ENCODE measurements at places on chromosomes 5 and 9. TPM values are rescaled to one million over a fixed set of nuclear protein-coding genes. Genes with fewer than 3 reads are reported as not detected.

GRCh38 chr5:158877124-158877581 lies 222.6 kb downstream of the EBF1 start:
- no peak for DNase-seq
- peak overlapping the region; percentile 71 for H3K27ac ChIP-seq
- peaks cover 65% of the 10 kb centered on the region for H3K4me1 ChIP-seq
- no peaks in the 10 kb centered on the region for H3K27me3 ChIP-seq
- no peaks in the 10 kb centered on the region for H3K36me3 ChIP-seq

DNA sequence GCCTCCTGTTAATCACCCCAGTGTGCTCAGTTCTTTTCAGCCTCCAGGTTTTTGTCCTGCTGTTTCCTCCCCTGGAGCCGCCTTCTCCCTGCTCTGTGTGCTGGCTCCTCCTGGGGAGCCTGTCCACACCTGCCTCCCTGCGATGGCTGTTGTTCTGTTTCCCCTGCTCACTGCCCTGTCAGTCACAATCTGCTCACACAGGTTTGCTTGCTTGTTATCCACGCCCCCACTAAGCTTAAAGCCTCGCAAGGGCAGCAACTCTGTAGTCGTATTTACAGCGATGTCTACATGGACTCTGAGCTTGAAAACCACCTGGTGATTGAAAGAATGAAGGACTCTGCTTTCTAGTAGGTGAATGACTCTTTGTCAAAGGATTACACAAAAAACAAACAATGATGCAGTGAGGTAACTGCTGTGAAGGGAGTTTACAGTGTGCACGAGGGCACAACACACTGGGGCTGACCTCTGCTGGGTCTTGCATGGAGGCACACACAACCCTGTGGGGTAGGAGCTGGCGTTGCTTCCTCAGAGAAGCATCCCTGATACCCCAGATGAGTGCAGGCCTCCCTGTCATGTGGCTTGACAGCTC lies 39.6 kb upstream of the TEX48 start:
- no peak for DNase-seq
- H3K27me3 ChIP-seq = peaks cover 4% of the 10 kb centered on the region
- no peaks in the 10 kb centered on the region for H3K36me3 ChIP-seq
- no peak overlapping the region for H3K27ac ChIP-seq

DNA sequence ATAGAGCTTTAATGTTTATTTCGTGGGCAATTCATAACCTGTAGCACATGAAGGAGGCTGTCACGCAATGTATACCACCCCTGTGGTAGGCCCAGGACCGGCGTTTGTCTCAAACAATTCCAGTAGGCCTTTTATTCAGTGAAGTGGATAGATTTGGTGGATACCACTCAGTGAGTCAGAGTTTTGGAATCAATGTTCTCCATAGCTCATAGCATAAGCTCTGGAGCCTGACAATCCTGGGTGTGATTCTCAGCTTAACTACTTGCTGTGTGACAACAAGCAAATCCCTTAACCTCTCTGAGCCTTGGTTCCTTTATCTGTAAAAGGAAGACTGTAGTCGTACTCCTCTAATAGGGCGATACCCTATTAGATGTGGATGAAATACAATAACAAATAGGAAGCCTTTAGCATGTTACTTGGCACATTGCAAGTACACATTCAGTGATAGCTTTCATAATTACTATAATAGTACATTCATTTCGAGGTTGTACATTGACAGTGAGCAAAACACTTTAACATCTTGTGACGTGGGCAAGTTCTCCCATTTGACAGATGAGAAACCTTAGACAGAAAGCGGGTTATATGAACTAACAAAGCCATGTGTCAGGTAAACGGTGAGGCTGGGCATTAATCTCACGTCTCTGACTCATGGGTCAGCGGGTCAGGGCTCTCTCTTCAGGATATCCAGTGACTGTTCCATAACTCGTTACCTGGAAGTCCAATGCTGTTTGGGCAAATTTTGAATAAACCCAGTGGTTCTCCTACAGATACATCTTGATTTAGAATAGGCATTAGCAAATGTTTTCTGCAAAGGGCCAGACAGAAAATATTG lies 130.8 kb downstream of the C9orf152 start:
- no peak for DNase-seq
- peaks cover 8% of the 10 kb centered on the region for H3K36me3 ChIP-seq
- no peaks in the 10 kb centered on the region for H3K27me3 ChIP-seq
- no peak overlapping the region for H3K27ac ChIP-seq

- H3K4me1 ChIP-seq = peaks cover 12% of the 10 kb centered on the region
- H3K27me3 ChIP-seq = no peaks in the 10 kb centered on the region
- no peak overlapping the region for H3K4me3 ChIP-seq
- no peaks in the 10 kb centered on the region for H3K36me3 ChIP-seq
- DNase-seq = no peak
- no peak overlapping the region for H3K27ac ChIP-seq
Observed at GRCh38 chr9:93107825-93108161, 11.8 kb downstream of the CARD19 start.

DNA sequence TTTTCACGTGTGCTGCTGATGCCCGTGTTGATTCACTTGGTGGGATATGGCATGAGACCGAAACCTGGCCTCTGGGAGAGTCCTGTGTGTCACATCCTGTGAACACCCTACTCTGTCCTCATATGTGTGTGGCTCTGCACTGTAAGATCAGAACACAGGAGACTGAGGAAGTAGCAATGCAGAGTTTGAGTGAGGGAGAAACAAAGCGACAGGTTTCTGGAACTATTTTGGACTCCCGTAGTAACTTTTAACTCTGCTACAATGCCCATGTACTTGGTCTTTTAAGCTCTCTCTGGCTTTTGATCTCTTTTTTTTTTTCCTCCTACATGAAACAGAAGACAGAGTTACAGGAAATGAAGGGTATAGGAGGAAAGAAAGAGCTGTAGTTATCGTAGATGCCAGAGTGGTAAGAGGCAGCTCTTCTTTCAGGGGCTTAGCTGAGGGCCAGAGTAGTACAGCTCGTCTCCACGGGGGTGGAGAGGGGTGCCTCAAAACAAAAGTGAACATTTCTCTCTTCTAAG lies 26.6 kb downstream of the GRAMD2B start:
- peaks cover 36% of the 10 kb centered on the region for H3K4me1 ChIP-seq
- no peaks in the 10 kb centered on the region for H3K27me3 ChIP-seq
- peak overlapping the region; percentile 94 for H3K27ac ChIP-seq

GRCh38 chr9:127159949-127160610 lies 37.6 kb upstream of the ANGPTL2 start:
- no peaks in the 10 kb centered on the region for H3K36me3 ChIP-seq
- no peak overlapping the region for H3K27ac ChIP-seq
- no peaks in the 10 kb centered on the region for H3K27me3 ChIP-seq
- no peak for DNase-seq

ZNF618 gene
- total RNA-seq = 0.08 TPM

DNA sequence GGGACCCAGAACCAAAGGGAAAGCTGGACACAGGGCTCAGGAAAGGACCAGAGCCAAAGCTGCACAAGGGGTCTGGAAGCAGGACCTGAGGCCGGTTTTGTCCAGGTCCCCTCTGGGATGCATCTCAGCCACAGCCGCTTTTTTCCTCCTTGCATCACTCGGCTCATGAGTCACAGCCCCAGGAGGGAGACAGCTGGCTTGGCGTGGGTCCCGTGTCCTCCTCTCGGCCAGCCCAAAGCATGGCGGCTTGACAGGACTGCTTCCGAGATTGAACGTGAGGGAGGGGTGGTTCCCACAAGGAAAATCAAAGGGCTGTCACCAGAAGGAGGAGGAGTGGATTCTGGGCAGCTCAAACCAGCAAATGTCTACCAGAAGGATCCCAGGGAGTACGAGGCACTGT lies 56.7 kb upstream of the CPLX2 start:
- no peaks in the 10 kb centered on the region for H3K27me3 ChIP-seq
- no peak overlapping the region for H3K27ac ChIP-seq
- DNase-seq = no peak
- H3K36me3 ChIP-seq = no peaks in the 10 kb centered on the region
- no peaks in the 10 kb centered on the region for H3K4me1 ChIP-seq
- H3K4me3 ChIP-seq = no peak overlapping the region

DNA sequence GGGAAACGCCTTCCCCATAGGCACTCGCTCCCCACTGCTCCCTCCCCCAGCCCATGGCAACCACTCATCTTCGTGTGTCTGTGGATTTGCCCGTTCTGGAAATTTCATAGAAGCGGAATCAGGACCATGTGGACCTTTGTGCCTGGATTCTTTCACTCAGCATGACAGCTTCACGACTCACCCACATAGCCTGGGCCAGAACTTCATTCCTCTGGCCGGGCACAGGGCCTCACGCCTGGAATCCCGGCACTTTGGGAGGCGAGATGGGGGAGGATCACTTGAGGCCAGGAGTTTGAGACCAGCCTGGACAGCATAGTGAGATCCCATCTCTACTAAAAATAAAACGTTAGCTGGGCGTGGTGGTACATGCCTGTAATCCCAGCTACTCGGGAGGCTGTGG lies 12.1 kb upstream of the DIPK1B start:
- H3K36me3 ChIP-seq = no peaks in the 10 kb centered on the region
- H3K27ac ChIP-seq = no peak overlapping the region
- no peaks in the 10 kb centered on the region for H3K27me3 ChIP-seq

DNA sequence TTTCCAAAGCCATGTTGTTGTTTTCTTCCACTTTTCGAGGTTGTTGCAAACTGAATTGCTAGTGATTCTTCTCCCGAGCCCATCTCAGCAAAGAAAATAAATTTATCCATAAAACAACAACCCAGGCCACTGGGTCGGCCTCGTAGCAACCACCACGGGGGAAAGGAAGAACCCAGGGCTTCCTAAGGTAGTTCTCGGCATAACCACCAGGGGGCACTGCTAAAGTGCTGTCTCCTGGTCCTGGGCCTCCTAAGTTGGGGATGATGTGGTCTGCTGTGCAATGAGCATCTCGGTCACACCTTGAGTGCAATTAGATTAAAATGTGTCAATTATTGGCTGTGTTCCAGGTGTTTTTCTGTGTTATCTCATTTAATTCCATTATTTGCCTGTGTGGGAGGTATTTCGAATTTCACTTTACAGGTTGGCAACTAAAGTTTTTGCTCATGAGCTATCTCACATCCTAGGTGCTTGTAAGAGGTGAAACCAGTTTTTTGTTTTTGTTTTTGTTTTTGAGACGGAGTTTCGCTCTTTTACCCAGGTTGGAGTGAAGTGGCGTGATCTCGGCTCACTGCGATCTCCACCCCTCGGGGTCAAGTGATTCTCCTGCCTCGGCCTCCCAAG lies 102.8 kb upstream of the DAP start:
- H3K4me1 ChIP-seq = no peaks in the 10 kb centered on the region
- no peaks in the 10 kb centered on the region for H3K36me3 ChIP-seq
- DNase-seq = peak; percentile 8
- H3K27ac ChIP-seq = no peak overlapping the region
- H3K4me3 ChIP-seq = no peak overlapping the region

B4GALT1 gene
- total RNA-seq = 77.5 TPM

PCDHGB7 gene
- total RNA-seq = 1.3 TPM

GRCh38 chr9:98871558-98872065 lies 64.1 kb downstream of the GALNT12 start:
- 0 out of 2 replicates have a peak, but pooled peaks cover 2% of the 10 kb centered on the region for H3K27me3 ChIP-seq
- no peaks in the 10 kb centered on the region for H3K4me1 ChIP-seq
- H3K4me3 ChIP-seq = no peak overlapping the region

F2RL2 gene
- not detected for total RNA-seq

GRCh38 chr5:38414348-38414747 lies 142.1 kb downstream of the LIFR start:
- no peaks in the 10 kb centered on the region for H3K27me3 ChIP-seq
- H3K27ac ChIP-seq = no peak overlapping the region
- DNase-seq = no peak

- H3K36me3 ChIP-seq = no peaks in the 10 kb centered on the region
- no peak overlapping the region for H3K27ac ChIP-seq
- DNase-seq = no peak
- no peaks in the 10 kb centered on the region for H3K4me1 ChIP-seq
- no peaks in the 10 kb centered on the region for H3K27me3 ChIP-seq
- H3K4me3 ChIP-seq = no peak overlapping the region
Observed at GRCh38 chr5:80988419-80988935, 28.3 kb downstream of the RASGRF2 start.

GRCh38 chr9:99230206-99230605 lies 8.1 kb downstream of the SEC61B start:
- H3K27ac ChIP-seq = no peak overlapping the region
- H3K36me3 ChIP-seq = peaks cover 7% of the 10 kb centered on the region
- DNase-seq = no peak
- H3K4me1 ChIP-seq = peaks cover 13% of the 10 kb centered on the region

- H3K4me1 ChIP-seq = peaks cover 89% of the 10 kb centered on the region
- H3K4me3 ChIP-seq = no peak overlapping the region
Observed at GRCh38 chr9:37374892-37375291, 47.6 kb upstream of the GRHPR start.

All from GM12878 (cell line).